ENCODE measurements at places on chromosomes 12 and 14. TPM values are rescaled to one million over a fixed set of nuclear protein-coding genes. Genes with fewer than 3 reads are reported as not detected.

DNA sequence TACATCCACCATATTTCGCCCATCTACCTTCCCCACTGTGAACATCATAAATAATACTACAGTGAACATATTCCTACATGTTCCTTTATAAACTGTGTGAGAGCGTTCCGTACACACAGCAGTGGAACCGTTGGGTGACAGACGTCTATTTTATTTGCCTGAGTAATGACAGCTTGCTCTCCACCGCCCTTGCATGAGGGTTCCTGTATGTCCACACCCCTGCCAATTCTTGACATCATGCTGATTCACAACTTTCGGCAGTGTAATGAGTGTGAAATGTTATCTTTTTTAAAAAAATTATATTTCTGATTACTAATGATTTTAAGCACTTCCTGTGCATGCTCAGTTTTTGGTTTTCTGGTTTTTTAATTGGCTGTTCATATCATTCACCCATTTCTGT is 4.3 kb upstream of the RAD52 start:
- DNase-seq = no peak

- DNase-seq = no peak
These were observed 25.1 kb upstream of the RPLP0 start for GRCh38 chr12:120225852-120226640.

The CLEC7A gene
- 27.7 TPM for total RNA-seq

The PPP1R36 gene
- 1.3 TPM for total RNA-seq

The BICD1 gene
- total RNA-seq = 21.9 TPM

Data from mesenteric fat pad (tissue), 1 donor.